Uterus (tissue), 4 donors: ENCODE measurements at places on chromosomes 3 and 15. TPM values are rescaled to one million over a fixed set of nuclear protein-coding genes. Genes with fewer than 3 reads are reported as not detected.

Gene TTLL13
- total RNA-seq = not detected

Gene ITPKA
- total RNA-seq = 0.41 TPM

Gene HMCES
- total RNA-seq = 42.9 TPM

Gene FANCD2
- 17.7 TPM for total RNA-seq

Gene ARNT2
- total RNA-seq = 22.9 TPM

Gene RBP2
- not detected for total RNA-seq

- no peak for DNase-seq
These were observed 76.4 kb downstream of the FNDC3B start for GRCh38 chr3:172115787-172116186.

DNA sequence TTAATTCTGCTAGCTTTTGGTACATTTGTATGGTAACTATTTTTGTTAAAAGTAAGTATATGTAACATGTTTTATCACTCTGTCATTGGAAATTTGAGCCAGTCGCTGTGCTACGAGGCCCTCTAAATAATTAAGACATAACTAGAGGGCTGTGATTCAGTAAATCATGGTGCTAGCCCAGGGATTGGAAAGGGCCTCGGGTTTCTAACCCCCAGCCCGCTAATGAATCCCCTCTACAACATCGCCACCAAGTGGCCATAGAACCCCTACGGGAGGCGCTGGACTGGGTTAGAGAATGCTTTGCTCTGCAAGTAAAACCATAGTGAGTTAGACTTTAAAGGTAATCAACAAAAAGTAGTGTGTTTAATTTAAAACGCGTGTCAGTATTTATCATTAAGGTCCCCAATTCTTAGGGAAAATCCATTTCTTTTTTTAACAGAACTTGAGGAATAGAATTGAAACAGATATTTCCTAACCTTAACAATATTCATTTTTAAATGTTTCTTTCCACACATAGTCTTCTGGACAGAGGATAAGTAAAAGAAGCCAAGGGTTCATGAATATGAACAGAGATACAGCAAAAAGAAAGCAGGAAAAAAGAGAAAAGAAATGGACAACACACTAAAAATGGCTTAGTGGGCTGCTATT is 744.7 kb downstream of the EPHA3 start:
- DNase-seq = no peak

- no peak for DNase-seq
These were observed 162.5 kb downstream of the FNDC3B start for GRCh38 chr3:172201870-172202236.

- no peak for DNase-seq
These were observed 7.8 kb downstream of the DLL4 start for GRCh38 chr15:40936709-40937666.

DNA sequence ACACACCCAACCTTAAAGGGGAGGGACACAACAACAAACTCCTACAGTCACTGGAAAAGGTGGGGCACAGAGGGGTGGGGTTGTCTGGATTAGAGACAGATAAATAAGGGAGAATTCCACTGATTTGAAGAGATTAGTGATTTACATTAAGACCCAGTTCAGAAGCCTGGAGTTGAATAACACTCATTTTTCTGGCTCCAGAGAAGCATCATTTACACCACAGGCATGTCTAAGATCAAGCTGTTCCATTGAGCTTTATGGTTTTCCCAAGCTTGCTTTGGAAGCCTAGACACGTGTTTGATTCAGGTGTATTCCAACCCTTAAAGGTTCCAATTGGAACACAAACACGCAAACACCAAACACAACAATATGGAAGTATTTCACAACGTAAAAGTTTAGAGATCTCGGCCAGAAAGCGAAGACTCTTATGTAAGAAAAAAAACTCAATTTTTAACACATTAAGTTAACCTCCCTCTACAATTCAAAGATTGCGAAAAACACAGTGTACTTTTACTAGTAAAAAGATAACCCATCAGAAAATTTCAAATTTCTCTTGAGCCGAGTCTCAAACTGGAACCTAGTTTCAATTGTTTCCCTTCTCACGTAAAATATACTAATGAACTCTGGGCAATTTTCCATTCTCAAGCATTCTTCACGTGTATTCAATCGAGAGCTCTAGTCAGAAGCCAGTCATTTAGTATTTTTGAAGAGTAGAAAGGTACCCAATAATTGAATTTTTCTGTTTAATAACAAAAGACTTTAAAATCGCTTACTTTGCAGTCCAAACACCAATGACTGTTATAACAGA is 2.1 kb downstream of the TRA2B start:
- no peak for DNase-seq

GRCh38 chr15:99305761-99306505 is 54.7 kb downstream of the LRRC28 start:
- DNase-seq = peak; percentile 46

- no peak for DNase-seq
These were observed 88.7 kb downstream of the SEMA6D start for GRCh38 chr15:47806008-47806407.

GRCh38 chr3:189513281-189514117 is 117.7 kb upstream of the TP63 start:
- DNase-seq = no peak

DNA sequence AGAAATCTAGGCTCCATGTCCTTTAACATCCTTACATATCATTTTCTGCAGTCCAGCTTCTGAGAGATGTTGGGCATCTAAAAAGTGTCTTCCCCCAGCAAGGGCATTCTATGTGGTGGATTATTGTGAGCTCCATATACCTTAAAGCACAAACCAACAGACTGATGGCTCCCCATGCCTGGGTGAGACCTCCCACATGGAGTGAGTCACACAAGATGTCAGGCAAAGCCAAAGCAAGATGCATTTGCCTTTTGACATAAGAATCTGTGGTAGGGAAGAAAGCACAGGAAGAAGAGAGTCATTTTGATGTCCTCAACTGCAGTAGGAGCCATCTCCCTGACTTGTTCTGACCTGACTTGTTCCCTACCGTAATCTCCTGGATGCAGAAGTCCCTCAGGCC is 238.7 kb upstream of the EIF1B start:
- DNase-seq = no peak

- DNase-seq = no peak
These were observed 62.9 kb downstream of the FNDC3B start for GRCh38 chr3:172102123-172102882.

- DNase-seq = no peak
These were observed 124.2 kb downstream of the ASB7 start for GRCh38 chr15:100726421-100727190.

DNA sequence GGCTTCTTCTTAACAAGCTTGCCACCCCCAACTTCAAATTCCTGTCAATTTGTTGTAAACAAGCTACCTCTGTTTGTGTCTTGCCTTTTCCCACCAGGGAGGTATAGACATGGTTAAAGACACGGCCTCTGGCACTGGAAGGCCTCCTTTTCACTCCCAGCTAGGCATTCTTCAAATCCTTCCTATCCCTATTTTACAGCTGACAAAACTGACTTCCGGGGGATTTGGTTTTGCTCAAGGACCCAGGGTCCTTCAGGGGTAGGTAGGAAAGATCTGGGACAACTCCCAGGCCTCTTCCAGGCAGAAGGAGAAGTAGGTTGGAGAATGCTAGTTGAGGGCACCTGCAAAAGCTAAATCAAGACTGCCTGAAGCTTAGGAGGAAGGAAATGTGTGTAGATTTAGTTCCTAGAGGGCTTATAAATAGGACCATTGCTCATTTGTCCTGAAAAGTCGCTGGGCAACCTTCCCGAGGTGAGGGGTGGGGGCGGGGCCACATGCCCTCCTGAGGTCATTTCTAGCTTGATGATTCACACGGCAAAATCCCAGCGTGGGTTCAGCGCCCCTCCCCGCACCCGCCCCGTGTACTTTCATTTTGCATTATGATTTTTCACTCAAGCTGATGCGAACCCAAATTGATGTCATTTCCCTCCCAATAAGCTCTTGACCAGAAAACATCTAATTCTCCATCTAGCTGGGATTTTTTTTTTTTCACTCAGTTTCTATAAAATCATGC is 365.5 kb downstream of the SHQ1 start:
- peak; percentile 90 for DNase-seq

DNA sequence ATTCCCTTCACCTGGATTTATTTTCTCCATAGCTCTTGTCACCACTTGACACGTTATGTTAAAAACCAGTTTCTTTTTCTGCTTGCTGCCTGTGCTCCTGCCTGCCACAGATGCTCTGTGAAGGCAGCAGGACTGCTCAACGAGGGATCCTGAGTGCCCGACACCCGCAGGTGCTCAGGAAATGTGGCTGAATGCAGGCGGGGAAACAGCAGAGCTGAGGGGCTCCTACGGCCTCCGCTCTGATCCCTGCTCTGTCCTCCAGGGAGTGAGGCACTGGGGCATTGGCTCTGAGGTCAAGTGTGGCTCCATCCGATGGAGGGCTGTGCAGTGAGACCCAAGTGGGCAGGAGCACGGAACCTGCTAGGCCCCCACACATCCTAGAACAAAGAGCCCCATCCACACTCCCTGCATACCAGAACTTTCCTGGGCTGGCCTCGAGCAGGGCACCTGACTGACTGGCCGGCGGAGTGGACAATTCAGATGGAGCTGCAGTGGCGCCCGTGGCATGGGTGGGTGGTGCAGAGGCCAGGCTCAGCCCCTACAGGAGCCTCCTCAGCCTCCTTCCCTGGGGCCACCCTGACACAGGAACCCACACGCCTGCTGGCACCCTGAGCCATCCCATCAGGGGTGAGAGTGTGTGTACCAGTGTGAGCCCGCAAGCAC is 27.9 kb downstream of the IQSEC1 start:
- no peak for DNase-seq

DNA sequence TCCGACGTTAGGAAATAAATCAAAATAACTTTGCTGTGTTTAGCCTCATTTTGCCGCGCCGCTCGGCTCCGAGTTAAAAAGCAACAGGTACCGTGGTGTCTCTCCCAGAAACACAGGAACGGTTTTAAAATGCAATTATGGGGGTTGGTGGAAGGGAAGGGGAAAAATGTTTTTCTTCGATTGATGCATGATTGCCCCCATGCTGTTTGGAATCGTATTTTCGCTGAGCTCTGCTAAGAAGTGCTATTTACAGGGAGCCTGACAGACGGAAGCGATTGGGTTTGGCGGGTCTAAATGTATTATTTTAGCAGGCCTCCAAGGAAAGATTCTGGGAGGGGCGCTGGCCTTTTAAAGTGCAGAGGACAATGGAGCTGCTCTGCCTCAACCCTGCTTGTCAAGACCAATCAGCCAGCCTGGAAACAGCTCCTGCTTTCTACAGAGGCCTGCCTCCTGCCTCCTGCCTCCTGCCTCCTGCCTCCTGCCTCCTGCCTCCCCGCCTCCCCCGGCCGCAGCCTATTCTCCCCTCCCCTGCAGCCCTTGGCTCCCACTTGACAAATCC is 156.7 kb upstream of the TLE3 start:
- no peak for DNase-seq

GRCh38 chr3:65830948-65831732 is 207.6 kb downstream of the MAGI1 start:
- DNase-seq = no peak

- no peak for DNase-seq
These were observed 18.8 kb upstream of the BCL6 start for GRCh38 chr3:187763850-187764648.

GRCh38 chr15:101560722-101561583 is 71.4 kb upstream of the PCSK6 start:
- DNase-seq = no peak

DNA sequence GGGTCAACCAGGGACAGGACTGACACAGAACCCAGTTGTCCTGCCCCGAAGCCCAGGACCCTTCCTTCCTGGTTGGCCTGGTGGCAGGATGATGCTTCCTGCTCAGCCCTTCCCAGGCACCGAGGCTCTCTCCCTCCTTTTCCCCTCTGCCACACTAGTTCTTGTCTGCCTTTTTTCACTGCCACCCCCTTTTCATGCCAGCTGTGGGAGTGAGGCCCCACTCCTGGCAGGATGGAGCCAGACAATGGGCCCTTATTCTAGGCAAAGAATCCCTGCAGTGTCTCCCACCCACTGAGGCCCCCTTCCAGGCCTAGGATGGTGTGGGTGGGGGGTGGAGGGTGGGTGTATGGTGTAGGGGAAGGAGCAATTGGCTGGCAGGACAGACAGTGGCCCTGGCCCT is 1.1 kb upstream of the SCAMP5 start:
- no peak for DNase-seq

DNA sequence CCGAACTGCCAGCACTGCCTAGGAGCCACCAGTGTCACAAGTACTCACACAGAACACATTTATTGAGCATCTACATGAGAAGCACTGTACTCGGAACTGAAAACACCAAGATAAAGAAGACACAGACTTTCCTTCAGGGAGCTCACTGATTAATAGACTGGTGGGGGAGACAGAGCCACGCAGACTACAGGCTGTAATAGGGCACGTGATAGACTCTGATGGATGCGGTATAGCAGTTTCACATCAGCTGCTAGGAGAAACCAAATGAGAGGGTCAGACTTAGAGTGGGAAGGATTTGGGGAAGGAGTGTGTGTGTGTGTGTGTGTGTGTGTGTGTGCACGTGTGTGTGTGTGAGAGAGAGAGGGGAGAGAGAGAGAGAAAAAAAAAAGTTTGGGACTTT is 12.1 kb downstream of the EPHB1 start:
- DNase-seq = no peak
